GM12891 (cell line): ENCODE measurements at places on chromosomes 1 and 21.

DNA sequence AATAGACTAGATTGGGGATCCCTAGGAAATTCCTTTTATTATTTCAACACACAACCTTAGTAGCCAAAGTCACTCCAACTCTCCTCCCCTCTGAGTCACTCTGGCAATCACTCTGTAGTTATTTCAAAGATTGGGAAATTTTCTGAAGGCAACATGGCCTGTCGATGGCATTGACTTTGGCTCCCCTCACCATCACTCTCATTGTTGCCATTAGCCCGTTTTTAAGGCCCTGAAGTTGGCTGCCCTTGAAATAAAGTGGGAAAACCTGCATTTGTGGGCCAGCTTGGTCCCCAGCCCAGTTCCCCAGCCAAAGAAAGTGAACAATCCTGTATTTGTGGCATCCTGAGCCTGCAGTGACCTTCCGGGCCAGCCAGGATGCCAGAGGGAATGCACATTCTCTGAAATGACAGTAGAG, 52.5 kb downstream of the CDC7 start:
- DNase-seq, result no peak

DNA sequence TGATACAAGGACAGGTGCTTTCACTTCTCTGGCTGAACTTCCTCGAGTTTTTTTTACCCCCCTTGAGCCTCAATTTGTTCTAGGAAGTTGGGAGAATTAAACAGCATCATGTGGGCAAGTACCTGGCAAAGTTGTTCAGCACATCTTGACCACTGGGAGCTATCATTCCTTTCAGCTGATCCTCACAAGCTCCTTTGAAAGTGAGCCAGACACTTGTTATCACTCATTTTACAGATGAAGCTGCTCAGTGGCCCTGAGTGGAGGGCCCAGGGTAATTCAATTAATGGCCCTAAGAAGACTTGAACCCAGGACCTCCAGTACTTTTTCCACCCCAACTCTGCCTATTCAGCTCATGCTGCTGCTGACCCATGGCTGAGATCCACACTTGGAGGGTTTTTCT, 2.0 kb downstream of the RGS8 start:
- no peak for DNase-seq

- no peak for DNase-seq
These were observed 22.1 kb upstream of the SPATC1L start for GRCh38 chr21:46206163-46207005.

DNA sequence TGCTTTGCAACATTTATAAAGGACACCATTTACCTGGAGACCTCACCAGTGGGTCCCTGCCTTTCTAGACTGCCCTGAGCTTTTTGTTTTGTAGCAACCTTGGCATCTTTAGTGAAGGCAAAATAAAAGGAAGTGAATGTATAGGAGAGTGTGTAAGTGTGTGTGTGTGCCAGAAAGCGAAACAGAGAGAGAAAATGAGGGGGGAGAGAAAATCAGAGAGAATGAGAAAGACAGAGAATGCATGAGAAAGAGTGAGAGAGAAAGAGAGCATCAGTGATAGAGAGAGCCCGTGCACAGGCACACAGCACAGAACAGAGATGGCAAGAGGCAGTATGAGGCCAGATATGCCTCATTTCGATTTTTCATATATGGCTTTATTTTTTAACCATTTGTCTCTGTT, 57.5 kb downstream of the HSD3B1 start:
- no peak for DNase-seq

DNA sequence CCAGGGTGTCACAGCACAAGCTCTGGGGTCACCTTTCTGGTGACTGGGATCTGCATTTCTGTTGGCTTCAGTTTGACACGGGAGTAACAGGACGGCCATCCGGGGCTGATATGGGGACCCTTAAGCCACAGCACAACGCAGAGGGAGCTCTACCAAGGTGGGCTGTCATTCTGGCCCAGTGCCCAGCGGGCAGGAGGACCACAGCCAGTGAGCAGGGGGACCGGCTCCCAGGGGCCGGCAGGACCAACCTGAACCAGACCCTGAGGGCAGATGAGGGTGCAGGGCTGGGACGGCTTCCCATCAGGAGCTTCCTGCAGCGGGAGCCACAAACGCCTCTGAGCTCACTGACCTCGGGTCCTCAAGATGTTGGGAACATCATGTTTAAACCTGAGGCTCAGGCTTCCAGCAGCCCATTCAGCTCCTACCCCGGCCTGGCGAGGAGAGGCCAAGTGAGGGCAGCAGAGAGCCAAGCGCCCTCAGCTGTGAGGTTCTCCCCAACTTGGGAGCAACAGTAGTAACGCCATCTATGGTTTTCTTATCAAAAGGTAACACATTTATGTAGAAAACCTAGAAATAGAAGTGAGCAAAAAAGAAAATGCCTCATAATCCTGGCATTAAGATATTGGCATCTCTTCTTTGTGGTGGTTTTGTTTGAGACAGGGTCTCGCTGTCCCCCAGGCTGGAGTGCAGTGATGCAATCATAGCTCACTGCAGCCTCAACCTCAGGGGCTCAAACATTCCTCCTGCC, 26.8 kb downstream of the TMEM201 start:
- DNase-seq, result peak; percentile 79

- DNase-seq, result no peak
These were observed 1.6 kb downstream of the FCN3 start for GRCh38 chr1:27372808-27373690.

- no peak for DNase-seq
These were observed 472.0 kb upstream of the CHRM3 start for GRCh38 chr1:238914346-238914745.

DNA sequence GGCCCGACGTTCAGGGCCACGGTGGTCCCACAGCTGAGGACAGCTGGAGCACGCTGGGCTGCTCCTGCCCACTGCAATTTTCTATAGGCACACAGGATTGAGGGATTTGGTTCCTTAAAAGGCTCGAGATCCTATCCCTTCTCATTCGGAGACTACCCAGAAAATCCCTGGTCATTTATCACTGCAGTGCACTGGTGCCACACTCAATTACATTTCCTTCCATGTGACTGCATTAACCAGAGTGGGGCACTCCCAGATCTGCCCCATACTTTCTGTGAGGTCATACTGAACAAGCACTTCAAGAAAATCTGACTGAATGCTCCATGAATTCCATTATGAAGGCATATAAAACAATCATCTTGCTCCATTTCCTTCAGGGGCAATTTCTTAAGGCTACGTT, 49.8 kb upstream of the KCNE1 start:
- DNase-seq, result no peak

DNA sequence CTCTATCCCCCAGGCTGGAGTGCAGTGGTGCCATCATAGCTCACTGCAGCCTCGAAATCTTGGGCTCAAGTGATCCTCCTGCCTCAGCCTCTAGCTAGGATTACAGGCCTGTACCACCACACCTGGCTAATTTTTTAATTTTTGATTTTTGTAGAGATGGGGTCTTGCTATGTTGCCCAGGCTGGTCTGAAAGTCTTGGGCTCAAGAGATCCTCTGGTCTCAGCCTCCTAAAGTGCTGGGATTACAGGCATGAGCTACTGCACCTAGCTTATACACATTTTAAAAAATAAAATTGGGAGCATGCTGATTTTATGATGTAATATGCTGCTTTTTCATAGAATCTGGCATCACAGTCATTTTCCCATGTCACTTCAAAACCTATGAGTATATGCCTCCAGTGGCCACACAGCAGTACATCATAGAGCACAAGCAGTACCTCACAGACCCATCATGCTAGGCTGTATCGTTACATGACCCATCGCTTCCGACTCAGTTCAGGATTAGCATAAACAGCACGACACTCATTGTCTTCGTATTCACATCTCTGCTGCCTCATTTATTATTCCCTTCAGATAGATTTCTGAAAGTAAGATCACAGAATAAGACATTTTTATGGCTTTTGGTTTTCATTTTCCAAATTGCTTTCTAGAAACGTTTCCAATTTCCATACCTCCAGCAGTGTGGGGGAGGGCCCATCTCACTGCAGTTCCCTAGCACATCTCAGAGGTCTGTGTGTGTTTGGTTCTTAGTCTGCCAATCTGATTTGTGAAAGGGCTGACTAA, 35.9 kb upstream of the CCSAP start:
- no peak for DNase-seq

GRCh38 chr1:230293390-230293700, 132.8 kb downstream of the PGBD5 start:
- DNase-seq, result no peak

- DNase-seq, result no peak
These were observed 757.3 kb downstream of the LTN1 start for GRCh38 chr21:28235169-28235895.

GRCh38 chr1:157963713-157964112, 29.7 kb upstream of the KIRREL1 start:
- peak; percentile 23 for DNase-seq

GRCh38 chr1:2983319-2983705, 38.0 kb upstream of the ACTRT2 start:
- no peak for DNase-seq

DNA sequence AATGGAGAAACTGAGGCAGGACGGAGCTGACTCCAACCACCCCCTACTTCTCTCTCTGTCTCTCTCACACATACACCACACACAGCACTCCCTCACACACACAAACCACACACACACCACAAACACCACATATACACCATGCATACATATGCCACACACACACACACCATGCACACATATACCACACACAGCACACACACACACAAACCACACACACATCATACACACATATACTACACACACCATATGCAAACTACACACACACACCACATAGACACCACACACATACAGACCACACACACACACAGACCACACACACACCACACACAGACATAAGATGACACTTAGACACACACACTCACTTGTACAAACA, 94.3 kb downstream of the RIPK4 start:
- no peak for DNase-seq

DNA sequence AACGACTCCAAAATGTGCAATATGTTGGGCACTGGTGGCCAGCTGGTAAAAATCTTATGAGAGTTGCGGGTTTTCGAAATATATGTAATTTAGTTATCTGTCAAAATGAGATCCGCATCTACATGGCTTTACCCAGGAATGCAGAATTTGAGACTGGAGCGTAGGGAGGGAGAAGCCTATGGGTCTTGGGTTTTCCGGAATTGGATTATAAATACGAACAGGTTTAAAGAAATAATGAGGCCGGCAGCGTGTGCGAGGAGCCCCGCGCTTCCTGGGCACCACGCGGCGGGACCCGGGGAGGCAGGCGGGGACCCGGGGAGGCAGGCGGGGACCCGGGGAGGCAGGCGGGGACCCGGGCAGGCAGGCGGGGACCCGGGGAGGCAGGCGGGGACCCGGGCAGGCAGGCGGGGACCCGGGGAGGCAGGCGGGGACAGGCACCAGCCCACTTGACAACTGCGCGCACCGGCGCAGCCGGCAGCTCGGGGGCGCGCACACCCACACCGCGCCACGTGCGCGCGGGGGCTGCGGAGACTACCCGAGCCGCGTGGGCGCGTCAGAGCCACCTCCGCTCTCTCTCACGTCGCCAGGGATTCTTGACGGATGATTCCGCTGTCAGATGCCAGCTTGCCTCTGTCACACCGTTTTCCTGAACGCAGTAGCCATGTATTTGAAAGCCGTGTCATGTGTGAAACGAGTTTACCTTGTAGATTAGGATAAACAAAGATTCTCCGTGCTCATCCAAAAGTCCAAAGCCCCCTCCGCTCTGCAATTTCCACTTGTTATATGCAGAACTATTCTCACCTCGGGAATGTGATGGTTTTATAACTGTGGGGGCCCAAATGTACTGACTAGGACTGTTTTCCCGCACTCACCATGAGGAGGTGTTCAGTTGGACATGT, 54.3 kb upstream of the HNRNPU start:
- DNase-seq, result peak; percentile 47

DNA sequence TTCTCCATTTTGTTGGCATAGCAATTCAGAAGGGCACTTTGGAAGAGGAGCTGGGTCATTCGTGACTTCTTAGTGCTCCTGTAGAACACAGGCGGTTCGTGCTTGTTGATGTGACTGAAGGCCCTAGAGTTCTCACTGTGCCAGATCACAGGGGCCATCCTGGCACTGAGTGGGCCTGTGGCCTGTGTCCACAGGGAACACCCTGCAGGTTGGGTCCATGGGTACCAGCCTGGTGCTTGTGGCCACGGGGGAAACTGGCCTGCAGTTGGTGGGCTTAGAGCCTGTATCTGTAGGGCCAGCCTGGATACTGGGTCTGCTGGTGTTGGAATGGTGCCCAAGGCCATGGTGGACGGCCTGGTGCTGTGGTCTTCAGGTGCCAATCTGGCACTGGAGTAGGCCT, 9.2 kb downstream of the OR2G3 start:
- no peak for DNase-seq

GRCh38 chr1:18546026-18546425, 65.3 kb downstream of the KLHDC7A start:
- no peak for DNase-seq

DNA sequence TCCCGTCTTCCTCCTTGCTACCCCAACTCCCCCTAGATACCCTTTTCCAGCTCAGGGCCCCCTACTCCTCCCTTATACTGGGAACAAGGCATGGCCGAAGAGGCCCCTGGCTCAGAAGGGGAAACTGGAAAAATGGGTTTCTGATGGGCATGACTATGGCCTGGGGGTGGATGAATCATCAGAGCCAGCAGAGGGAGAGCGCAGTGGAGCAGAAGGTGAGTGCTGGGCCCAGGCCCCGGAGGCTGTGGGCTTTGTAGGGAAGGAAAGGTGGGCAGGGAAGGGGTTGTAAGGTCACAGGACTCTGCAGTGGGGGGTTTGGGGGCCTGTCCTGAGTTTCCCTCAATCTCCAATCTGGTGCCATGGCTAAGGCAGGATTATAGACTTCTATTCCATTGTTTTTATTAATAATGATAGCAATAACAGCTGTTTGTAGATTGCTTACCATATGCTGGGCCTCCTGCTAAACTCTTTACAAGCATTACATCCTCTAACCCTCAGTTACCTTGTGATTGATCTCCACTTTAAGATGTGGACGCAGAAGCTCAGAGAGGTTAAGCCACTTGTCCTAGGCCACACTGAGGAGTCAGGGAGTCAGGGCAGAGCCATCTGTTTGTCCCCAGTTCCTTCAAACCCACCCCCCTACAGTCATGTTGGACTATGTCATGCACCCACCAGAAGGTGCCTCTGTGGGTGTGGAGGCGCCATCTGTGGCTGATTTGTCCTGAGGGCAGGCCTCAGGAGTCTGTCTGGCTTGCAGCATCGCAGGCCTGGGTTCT, 36.2 kb upstream of the ZNF362 start:
- no peak for DNase-seq

- no peak for DNase-seq
These were observed 237.2 kb downstream of the KAZN start for GRCh38 chr1:14835725-14836124.

DNA sequence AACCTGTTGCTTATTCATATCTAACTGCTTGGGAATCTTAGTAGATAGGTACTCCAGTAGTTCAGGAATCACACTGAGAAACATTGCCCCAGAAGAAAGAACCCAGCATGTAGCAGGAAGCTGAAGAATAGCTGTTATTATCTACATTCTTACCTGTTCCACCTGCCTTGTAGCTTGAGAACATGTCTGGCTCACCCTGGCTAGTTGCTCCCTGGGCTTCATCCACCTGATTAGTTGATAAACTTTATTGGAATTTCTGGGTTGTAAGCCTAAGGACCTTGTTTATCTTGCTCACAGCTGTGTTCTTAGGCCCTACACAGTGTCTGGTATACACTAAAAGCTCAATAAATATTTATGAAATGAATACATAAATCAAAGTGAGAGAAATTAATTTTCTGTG, 106.3 kb upstream of the DMRTA2 start:
- DNase-seq, result no peak
